Activated T-cell treated with anti-CD3 and anti-CD28 coated beads, Interleukin-2, amount 50 U/mL, for 48 hours (primary cell): ENCODE measurements at places on chromosomes 2 and 18.
A peak's percentile ranks its signal among the peaks of the same experiment; 100 is the strongest.

DNA sequence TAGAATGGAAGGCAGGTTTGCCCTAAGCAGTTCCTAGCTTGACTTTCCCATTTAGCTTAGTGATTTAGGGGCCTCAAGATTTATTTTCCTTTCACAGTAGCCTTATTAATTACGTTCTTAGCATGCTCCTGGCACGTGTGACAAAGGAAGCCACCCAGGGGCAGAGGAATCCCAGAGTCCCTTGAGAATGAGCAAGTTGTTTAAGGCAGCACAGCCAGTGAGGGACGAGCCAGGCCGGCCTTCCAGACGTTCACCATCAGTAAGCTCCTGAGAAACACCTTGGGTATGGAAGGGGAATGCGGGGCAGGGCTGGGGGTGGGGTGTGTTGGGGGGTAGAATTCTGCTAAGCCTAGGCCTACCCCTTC is 76.3 kb downstream of the SOWAHC start:
- no peak for DNase-seq

- no peak for DNase-seq
Measured at GRCh38 chr2:137706786-137707613, 257.3 kb upstream of the HNMT start.

GRCh38 chr18:61628085-61628484 is 264.7 kb downstream of the RNF152 start:
- DNase-seq = no peak

- no peak for DNase-seq
Measured at GRCh38 chr2:62441824-62442223, 64.2 kb downstream of the TMEM17 start.

GRCh38 chr2:230717600-230717999 is 5.0 kb downstream of the CAB39 start:
- DNase-seq = no peak

GRCh38 chr2:98736464-98736889 is 5.5 kb upstream of the MGAT4A start:
- DNase-seq = peak; percentile 52

- no peak for DNase-seq
Measured at GRCh38 chr2:206840999-206841398, 75.6 kb downstream of the FASTKD2 start.

DNA sequence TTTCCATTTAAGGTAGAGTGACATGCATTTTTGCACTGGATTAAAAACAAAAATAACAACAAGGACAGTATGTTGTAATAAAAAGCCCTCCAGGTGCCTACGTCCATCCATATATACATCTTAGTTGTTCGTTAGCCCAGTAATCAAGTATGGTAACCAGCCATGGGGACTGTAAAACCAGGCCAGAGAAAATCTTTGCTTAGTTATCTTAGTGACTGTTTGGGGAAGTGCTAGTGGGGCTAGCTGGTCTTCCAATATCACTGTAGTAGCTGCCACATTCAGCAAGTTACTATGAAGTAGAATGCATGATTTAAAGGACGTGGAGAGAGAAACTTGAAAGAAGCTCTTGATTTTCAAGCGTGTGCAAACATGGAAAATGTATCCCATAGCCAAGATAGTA is 95.9 kb upstream of the STON1 start:
- no peak for DNase-seq

- no peak for DNase-seq
Measured at GRCh38 chr2:151120011-151120410, 141.7 kb downstream of the RBM43 start.

DNA sequence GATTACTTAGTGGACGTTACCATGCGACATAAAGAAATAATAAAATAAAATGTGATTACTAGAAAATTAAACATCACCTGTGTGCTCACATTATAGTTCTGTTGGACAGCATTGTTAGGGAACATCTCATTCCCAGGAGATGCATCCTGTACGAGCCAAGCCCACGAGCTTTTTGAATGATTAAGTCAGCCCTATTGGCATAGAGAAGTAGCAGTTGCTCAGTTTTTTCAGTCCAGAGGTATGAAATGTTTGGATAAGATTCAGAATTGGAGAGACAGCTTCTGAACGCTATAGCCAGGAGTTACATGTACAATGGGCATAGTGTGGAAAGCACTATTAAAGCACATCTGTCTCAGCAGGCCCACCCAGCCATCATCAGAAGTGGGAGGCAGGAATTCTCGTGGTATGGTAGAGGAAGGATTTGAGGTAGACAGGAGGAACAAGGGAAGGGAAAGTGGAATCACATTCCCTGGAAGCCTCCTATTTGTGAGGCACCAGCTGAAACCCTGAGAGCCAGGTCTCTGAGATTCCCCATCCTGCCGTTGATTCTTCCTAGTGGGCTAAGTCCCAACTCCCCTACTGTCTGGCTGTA is 8.6 kb downstream of the SPATS2L start:
- DNase-seq = no peak

DNA sequence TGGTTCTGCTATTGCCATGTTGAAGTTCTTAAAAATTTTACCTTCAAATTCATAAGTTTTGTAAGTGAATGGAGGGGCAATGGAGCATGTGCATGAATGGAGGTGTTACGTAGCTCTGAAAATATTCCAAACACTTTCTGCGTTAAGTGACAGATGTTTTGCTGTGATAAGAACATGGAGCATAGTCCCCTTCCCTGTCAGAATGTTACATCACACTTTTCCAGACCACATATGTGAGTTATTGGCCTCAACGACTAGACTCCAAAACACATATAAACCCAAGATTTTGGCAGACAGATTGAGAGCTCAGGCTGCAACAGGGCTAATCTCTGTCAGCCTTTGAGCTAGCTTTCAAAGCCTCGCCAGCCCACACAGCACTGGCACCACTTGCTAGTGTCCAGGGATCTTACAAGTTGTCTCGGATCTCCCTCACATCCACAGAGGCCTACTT is 27.2 kb upstream of the MFSD6 start:
- DNase-seq = no peak

DNA sequence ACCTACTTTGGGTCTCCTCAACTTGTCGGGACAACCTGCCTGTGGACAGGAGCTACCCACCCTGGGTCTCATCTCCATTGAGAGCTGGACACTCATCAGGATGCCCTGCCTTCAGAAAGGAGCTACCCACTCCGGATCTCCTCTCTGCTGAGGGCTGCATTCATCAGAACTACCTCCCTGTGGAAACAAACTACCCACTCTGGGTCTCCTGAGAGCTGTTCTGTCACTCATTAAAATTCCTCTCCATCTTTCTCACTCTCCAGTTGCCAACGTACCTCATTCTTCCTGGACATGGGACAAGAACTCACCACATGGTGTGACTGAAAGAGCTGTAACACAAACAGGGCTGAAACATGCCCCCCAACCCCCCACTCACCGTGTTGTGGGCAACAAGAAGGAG is 22.5 kb upstream of the UBE2F start:
- DNase-seq = no peak

GRCh38 chr2:108385411-108386071 is 7.8 kb downstream of the SULT1C4 start:
- DNase-seq = no peak

DNA sequence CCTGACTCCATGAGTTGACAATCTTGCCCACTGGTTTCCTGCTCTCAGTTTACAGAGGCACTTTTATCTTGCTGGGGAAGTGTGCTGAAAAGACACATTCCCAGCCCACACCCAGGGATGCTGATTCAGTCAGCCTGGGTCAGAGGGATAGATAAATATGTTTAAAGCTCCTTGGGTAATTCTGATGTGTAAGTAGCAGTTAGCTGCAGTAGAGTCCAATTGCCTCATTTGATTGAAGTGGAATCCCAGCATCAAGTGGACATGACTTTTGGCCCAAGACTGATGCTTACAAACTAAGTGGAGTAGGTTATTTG is 29.4 kb downstream of the PSD4 start:
- no peak for DNase-seq

- peak; percentile 48 for DNase-seq
Measured at GRCh38 chr2:70643715-70644114, 90.1 kb upstream of the TGFA start.

- DNase-seq = no peak
Measured at GRCh38 chr2:39413063-39413737, 23.9 kb downstream of the MAP4K3 start.

- no peak for DNase-seq
Measured at GRCh38 chr18:31050635-31051034, 8.1 kb upstream of the DSC3 start.

DNA sequence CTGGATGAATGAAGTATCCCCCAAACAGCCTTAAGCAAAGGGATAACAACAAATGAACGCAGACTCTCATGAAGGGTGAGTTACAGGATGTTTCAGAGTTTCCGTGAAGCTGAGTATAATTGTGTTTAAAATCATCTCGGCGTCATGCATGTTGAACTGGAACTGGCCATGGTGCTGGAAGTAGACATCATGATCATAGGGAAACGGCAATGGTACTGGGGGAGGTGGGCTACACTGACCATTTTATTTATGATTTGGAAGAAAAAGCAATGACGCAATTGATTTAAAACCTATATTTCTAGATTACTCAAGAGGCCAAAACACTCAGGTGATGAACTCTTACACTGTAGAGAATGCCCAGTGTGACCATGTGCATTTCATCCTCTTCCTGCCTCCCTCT is 387.9 kb upstream of the MYT1L start:
- DNase-seq = no peak

DNA sequence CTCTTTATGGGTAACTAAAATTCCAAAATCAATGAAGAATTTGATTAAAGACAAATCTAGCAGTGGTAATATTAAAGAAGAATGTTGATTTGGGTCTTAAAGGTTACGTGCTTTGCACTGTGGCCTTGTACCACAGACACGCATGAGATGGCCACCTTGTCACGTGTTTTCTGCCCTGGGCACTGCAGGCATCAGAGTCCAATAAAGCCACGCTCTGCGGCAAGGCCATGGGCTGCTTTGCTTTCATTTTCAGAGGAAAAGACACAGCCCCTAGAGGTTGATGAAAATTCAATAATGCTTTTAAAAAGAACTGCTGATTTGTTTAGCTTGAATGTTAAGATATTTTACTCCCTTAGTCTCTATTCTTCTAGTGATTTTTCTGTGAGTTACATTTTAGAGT is 30.4 kb downstream of the AOX1 start:
- DNase-seq = no peak
